NCI-H1417 treated with DMSO at 0.1 percent for 48 hours (cell line): ENCODE measurements at places on chromosomes 2 and 18.

- no peak for DNase-seq
Measured at GRCh38 chr2:103402944-103403343, 641.1 kb downstream of the TMEM182 start.

DNA sequence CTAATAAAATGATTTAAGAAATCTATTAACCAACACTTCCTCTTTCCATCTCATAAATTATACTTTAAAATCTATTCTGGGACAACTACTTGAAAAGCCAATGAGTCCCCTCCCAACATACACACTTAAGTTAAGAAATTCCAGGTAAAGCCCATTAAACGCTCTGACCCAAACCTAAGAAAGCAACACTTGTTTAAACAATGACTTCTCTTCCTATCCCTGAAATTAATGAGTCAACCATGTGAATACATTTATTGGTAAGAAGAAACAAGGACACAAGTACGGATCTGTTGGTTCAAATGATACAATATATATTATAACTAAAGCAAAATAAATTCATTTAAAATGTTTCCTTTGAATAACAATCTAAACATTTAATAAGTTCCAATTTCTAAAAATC lies 279.4 kb downstream of the ERBB4 start:
- DNase-seq = no peak

DNA sequence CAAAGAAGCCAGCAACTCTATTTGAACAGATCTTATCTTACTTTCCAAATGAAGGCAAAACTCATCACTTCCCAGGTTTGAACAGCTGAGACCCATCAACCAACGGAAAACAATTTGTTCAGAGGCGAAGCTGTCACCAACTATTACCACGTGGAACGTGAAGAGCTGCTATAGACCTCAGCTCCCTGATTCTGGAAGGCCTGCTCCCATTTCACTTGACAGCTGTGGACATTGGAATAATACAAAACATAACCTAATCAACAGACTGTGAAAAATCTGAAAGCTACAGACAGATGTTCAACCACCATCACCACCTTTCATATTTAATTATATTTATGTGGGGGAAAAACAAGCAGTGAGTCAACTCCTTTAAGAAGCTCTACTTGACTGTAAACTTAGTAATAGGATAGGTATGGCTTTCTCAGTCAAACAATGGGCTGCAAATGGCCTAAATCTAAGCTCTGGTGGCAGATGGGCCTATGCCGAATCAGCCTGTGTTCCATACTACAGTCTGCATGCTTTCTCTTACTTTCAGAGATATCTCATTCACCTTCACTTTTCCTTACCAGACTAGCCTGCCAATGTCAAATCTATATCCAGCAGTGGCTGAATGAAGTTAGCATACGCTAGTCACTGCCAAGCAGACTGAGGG lies 896.4 kb downstream of the TDRD15 start:
- DNase-seq = no peak

GRCh38 chr2:224751996-224752698 lies 36.0 kb upstream of the CCDC195 start:
- DNase-seq = no peak

DNA sequence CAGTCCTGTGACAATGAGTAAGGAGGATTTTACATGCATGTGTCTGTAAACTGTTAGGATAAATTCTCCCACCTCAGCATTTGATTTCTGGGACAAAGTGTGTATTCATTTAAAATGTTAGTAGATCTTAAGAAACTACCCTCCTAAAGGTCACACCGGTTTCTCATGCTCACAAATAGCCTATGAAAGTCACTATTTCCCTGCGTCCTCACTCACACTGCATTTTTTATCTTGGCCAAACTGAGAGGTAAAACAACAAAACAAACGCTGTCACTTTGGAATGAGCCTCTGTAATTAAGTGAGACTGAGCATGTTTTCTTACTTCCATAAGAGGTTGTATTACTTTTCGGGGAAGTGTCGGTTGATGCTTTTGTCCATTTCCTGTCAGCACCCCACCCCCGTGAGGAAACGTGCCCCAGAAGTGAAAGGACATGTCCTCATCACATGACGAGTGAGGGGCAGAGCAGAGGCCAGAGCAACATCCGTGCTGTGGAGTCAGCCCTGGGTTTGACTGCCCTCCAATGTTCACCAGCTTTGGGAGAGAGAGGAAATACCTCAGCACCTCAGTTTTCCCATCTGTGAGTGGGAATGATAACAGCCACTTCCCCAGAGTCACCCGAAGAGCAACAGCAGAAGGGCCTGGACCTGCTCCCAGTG lies 3.1 kb downstream of the GYPC start:
- DNase-seq = no peak

DNA sequence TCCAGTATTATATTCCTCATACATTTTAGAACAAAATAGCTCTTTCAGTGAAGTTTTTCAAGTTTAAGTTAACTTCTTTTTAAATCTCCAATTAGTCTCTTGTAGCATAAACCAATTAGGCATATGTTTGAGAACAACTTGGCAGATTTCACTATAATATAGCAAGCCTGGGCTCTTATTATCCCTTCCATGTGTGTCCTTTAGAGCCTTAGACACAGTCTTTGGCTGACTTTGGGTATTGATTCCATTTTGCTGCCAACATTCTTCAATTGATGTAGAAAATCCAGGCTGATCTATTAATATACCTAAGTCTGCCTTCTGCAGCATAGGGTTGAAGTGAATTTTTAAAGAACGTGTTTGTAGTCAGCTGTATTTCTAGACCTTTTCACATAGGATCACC lies 179.1 kb upstream of the RPRM start:
- no peak for DNase-seq

DNA sequence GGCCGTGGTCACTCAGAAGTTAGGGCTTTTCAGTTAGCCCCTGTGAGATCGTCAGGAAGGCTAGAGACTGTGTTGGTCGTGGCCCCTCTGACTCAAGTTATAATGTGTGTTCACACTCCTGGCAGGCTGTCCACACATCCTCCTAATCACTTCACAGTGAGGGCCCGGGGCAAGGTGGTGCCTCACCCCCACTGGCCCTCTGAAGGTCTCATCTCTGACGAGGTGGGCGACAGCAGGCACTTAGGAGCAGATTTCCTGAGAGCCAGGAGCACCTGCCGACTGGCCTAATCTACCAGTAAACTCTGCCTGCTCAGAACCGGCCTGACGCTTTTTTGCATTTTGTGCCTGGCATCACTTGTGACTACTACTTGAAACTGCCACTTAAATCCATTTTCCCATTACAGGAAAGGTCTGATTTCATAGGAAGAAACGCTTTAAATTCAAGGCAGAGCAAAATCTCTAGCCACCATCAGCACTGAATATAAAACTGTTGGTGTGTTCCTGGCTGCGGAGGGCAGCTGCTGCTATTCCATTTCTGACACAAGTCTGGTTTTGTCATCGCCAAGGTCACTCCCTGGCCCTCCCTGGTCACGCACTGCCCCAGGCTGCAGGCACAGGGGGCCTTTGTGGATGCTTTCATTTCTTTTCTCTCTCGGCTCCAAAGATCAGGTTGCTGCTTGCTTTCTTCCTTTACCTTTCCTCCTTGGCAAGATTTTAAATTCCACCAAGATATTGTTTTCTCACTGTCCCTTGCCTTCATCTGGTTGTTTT lies 48.0 kb downstream of the RAB12 start:
- peak; percentile 11 for DNase-seq

DNA sequence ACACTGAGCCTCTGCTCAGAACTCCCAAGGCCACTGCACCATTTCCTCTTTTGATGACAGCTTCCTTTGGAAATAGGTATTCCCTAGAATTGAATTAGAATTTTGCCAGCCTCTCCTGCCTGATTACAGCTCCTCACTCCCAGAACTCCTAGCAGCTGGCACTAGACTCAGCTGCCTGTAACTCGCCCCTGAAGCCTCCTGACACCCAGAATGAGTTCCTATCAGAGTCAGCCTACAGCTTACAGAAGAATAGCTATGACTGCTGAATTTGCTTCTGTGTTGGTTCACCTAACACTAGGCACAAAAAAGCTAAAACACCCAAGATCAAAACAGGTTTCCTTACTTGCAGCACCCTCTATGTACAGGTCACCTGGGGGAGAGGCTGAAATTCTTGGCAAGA lies 108.2 kb upstream of the PTPRM start:
- DNase-seq = no peak

DNA sequence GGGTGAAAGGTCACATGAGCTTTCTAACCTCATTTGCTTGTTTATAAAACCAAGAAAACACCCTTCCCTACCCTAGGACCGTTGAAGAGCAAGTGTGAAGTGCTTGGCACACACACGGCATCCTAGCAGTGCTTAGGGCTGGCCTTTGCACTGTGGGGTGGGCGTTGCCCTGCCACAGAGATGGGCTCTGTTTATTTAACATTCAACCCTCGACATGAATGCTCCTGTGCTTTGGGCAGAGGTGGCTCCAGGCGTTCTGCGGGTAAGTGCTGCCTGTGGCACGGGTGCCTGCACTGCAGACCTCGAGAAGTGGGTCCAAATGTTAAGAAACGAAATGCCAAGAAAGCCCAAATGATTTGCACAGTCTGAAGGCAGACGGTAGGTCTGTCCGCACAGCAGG lies 170.1 kb downstream of the FHOD3 start:
- DNase-seq = no peak

DNA sequence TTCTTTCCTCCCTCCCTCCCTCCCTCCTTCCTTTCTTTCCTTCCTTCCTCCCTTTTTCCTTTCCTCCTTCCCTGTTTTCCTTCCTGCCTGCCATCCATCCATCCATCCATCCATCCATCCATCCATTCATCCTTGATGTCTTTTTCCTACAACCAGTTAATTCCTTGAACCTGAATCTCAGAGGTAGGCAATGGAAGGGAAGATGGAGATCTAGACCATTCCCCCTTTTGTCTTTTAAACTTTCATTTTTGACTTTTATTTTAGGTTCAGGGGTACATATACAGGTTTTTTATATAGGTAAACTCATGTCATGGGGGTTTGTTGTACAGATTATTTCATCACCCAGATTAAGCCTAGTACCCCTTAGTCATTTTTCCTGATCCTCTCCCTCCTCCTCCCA lies 97.4 kb downstream of the OSBPL6 start:
- DNase-seq = no peak

DNA sequence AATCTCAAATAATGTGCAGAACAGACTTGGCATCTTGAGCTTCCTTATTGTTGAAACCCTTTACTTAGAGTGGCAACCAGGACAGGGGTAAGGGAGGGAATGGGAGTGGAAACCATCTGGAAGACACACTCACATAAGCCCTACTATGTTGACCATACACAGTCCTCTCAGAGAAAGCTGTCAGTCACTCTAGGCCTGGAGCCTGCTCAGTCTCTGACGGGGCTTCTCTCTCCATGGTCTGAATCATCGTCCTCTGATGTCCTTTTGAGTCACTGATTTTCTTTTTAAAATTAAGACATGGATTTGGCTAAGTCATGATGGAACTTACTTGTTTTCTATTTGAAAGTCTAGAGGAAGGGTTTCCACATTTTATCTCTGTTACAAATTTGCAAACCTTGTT lies 74.0 kb downstream of the MYO1B start:
- DNase-seq = no peak

- no peak for DNase-seq
Measured at GRCh38 chr2:74671479-74671878, 17.4 kb downstream of the SEMA4F start.
